ENCODE measurements at places on chromosomes 13 and 19.
A peak's percentile ranks its signal among the peaks of the same experiment; 100 is the strongest.

DNA sequence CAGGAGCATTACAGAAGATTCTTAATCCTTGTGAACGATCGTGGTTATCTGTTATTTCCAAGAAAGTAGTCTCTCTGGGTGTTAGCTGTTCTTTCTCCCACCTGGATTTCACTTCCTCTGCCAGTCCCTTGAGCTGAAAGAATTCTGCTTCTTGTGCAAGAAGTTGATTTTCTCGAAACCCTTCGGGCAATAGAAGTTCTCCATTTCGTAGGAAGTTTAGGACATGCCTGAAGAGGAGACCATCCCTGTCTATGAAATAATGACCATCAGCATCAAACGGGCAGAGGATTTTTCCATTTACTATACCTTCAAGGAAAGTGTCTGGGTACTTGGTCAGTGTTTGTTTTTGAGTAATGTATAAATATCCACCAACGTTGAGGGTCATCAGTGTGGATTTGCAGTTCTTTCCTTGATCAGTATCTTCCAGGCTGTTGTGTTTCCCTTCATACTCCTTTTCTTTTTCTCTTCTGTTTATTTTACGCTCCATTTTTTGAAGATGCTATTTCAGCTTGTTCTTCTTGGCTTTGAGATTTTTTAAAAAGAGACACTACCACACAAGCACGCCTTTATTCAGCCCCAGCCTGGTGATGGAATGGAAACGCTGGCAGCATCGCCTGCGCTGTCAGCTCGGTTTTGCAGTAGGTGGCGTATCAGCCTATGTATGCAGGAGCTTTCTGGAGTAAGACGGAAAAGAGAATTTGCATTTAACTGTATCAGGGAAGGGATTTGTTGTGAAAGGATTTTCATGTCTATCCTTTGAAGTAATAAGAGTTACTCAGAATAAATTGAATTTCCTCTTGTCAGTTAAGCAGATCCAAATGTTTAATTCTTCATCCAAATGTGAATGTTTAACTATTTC lies 6.5 kb downstream of the KCTD4 start:
- DNase-seq: no peak

- DNase-seq: no peak
These were observed 256.0 kb upstream of the IRS2 start for GRCh38 chr13:110042253-110042950.

GRCh38 chr19:3867971-3868769 lies 668 bp downstream of the ZFR2 start:
- DNase-seq: no peak

DNA sequence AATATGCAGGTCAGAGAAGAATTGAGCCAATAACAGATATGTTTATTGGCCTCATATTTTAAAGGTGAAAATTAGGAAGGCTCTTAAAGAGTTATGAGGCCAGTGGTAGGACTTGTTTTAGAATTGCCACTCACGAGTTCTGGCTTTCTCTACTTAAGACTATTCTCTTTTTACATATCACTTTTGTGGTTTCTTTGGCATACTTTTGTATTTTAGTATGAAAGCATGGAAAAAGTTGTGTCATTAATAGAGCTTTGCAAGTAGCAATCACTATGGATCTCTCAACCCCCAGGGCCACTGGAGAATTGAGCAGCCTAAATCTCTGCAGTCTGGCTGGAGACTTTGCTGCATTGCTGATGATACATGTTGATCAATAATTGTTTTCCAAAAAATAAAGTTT lies 64.6 kb upstream of the SOX21 start:
- DNase-seq: no peak

- DNase-seq: no peak
These were observed 10.3 kb downstream of the APBA3 start for GRCh38 chr19:3751236-3751635.

DNA sequence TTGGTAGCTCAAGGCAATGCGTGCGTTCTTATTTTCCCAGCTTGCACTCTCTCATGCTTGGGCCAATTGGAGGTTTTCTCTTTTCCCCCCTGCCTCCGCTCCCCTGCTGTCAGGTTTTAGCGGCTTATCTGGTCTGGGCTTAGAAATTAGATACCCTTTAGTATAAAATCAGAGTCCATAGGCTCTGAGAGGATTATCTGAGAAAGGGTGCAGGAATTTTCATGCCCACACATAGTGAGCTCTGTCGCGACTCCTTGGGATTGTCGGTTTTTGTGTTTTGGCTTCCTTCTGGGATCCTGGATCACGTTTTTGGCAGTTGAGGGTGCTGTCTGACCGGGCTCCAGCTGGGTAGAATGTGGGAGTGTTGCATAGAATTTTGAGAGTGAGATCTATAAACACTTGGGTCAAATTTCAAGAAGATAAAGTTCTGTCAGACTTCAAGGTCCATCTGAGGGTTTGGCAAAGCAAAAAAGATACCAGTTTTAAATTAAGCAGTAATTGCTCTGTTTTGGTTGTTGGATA lies 12.4 kb downstream of the CHAF1A start:
- DNase-seq: no peak

DNA sequence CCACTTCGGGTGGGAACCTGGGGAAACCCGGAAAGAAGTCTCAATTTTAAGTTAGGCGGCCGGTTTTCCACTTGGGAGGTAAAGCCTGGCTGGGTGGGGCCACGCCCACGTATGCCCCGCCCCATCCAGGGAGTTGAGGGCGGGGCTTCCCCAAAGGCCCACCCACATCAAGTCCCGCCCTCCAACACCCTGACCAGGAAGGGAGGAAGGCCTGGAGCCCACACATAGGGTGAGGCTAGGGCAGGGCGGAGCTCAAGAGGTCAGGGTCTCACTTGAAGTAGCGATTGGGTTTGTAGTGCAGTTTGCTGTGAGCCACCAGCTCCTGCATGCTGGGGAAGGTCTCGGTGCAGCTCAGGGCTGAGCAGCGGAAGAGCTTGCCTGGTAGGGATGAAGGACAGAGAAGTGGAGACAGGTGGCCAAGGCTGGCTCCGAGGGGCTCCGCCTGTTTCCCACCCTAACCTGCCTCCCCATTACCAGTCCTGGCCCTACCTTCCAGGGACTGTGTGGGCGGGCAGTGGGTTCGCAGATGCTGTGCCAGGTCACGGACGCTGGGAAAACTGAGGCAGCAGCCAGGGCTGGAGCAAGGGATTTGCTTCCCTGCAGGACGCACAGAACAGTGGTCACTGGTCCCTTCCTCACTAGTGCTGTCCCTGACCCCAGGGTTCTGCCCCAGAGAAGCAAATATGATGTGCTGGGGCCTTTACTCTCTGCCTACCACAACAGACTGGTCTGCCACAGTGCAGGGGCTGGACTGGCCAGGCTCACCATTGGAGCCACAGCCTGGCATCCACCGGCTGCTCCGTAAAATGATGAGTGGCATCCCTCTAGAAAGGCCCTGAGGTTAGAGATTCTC lies 1.6 kb downstream of the ZNF414 start:
- DNase-seq: peak; percentile 49

GRCh38 chr13:32045982-32046785 lies 14.6 kb downstream of the FRY start:
- DNase-seq: no peak

- no peak for DNase-seq
These were observed 13.2 kb downstream of the PEPD start for GRCh38 chr19:33508431-33508830.

GRCh38 chr13:76723551-76724232 lies 162.5 kb downstream of the KCTD12 start:
- DNase-seq: no peak

DNA sequence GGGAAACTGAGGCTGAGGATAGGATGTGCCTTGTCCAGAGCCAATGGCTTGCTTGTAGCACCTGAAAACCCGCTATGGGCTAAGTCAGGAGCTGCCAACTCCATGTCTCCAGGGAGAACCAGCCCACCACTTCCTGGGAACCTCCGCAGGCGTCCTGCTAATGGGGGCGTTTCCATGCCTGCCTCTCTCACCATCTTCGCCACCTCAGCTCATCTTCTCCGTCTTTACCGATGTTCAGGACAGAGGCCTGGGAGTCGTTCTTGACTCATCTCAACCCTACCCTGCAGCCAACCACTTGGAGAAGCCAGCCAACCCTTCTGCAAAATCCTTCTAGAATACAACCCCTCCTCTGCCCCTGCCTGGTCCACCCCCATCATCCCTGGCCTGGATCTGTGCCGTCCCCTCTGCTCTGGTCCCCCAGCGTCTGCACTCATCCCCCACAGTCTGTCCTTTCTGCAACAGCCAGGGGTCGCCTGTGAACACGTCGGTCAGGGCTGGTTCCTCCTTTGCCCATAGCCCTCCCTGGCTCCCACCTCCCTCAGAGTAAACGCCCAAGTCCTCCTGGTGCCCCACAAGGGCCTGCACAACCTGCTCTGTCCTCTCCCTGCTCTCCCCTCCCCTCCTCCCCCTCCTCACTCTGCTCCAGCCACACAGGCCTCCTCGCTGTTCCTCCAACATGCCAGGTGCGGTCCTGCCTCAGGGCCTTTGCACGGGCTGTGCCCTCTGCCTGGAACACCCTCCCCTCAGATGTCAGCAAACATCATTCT lies 31.0 kb downstream of the PTPRS start:
- no peak for DNase-seq

DNA sequence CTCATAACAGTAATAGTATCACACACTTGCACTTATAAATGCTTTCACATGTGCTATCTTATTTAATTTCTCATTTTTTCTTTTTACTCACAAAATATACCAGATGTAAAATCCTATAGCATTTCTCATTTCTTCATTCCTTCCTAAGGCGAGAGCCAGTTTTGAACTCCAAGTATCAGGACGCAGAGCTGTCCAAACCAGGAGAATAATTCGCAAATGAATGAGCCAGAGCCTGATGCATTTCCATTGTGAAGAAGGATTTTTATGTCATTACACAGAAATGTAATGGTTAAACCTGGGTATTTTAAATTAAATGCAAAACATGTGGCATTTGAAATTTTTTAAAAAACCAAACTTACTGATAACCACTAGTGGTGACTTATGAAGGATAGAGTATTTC lies 244.3 kb downstream of the RGCC start:
- DNase-seq: no peak

DNA sequence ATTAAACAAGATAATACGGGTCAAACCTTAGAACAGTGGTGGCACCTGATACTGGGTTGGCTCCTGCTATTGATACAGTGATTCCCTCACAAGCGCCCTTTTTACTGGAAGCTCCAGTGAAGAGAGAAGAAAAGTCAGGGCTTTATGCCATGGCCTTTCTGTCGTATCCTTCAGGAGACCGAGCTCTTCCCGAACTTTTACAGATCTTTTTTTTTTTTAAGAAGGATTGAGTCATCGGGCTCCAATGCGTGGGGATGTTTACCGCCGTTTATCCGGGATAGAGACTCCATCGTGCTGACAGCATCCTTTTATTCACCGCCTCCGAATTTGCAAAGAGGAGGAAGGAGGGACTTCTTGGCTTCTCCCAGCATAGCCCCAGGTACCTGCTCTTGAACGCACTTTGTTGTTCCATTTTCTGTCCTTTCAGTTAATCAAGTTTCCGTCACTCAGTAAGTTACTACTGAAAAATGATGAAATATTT lies 574 bp downstream of the ZNF227 start:
- DNase-seq: no peak

GRCh38 chr19:8988204-8988603 lies 22.0 kb downstream of the MUC16 start:
- DNase-seq: peak; percentile 60

DNA sequence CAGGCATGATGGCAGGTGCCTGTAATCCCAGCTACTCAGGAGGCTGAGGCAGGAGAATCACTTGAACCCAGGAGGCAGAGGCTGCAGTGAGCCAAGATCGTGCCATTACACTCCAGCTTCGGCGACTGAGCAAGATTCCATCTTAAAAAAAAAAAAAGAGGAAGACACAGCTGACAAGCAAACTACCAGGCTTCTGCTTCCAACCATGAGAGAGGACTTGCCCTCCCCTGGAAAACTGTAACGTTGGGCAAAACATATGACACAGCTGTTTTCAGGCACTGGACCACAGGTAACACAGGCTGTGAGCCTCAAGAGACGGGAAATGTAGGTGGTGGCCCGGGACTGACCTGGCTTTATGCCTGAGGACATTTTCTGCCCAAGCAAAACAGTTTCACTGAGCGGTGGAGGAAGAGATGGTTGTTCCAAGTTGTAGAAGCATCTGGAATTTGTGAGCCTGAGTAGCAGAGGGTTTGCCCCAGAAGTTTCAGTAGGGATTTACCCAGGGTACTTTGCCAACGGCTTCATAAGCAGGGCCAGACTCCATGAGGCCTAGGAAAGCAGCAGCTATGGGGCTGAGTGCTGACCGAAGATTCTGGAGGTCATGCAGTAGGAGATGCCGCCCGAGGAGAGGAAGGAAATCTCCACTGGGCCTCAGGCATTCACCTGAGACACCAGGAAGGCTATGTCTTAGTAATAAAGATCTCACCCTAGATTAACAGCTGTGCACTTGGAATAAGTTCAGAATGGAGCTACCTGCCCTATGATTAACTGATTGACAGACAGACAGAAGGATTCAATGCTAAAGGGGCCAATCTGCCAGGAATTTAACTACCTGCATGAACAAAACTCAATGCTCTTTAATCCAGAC lies 88.0 kb downstream of the ABCC4 start:
- DNase-seq: no peak

DNA sequence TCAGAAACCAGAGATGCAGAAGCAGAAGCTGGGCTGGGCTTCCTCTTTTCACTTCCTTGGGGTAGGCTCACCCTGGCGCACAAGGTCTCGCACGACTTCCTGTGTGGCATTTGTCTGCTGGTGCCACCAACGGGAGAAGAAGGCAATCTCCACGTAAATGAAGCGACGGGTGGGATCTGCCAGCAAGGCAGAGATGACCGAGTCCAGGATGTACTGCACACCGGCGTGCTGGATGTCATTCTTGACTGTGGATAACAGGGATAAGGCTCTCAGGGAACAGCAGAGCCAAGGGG lies 1.3 kb downstream of the MAN2B1 start:
- peak; percentile 75 for DNase-seq

DNA sequence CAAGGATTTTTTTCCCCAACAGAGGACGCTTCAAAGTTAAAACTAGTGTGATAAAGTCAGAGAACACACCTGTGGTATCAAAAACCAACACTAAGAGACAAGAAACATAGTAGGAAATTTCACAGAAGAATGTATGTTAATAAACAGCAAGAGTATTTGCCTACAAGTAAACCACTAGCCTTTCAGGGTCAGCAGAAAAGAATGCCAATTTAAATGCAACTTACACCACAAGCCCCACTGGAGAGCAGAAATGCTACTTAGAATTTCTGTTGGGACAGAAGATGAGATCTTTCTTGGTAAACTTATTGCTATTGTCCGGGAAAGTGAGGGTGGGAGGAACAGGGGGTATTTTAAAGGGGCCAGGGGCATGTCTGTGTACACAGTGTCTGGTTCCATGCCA lies 68.6 kb downstream of the STK24 start:
- no peak for DNase-seq
